ENCODE measurements at places on chromosomes 2 and 18. TPM values are rescaled to one million over a fixed set of nuclear protein-coding genes. Genes with fewer than 3 reads are reported as not detected.

Gene C2orf80
- not detected for total RNA-seq

Gene ZNF397
- 9.9 TPM for total RNA-seq

Gene PROM2
- total RNA-seq: 9.2 TPM

Gene RAB6D
- not detected for total RNA-seq

Gene IL1R2
- total RNA-seq: not detected

DNA sequence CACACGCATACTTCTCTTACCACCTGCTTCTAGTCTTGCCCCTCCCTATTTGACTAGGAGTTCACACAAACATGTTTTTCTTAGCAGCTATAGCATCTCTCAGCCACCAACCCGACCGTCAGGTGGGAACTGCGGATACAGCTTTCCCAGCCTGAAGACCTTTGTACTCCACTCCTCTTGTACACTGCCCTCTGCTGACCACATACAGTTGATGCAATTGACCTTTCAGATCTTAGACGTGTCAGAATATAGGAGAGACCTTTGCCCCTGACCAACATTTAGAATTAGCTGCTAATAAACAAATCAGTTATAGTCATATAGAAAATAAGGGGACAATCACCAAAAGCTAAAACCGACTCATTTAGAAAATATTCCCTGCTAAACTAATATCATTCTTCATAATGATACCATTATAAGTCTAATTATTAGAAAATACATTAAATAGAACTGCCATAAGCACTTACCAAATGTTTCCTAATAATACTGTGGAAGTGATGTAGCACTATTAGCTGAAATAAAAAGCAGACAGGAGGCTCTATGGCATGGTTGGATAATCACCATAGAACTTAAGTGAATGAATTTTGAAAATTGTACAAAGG is 208.4 kb downstream of the RAD51AP2 start:
- no peaks in the 10 kb centered on the region for H3K27me3 ChIP-seq
- H3K36me3 ChIP-seq: no peaks in the 10 kb centered on the region
- H3K4me1 ChIP-seq: no peaks in the 10 kb centered on the region
- no peak overlapping the region for H3K4me3 ChIP-seq
- peak; percentile 52 for DNase-seq

DNA sequence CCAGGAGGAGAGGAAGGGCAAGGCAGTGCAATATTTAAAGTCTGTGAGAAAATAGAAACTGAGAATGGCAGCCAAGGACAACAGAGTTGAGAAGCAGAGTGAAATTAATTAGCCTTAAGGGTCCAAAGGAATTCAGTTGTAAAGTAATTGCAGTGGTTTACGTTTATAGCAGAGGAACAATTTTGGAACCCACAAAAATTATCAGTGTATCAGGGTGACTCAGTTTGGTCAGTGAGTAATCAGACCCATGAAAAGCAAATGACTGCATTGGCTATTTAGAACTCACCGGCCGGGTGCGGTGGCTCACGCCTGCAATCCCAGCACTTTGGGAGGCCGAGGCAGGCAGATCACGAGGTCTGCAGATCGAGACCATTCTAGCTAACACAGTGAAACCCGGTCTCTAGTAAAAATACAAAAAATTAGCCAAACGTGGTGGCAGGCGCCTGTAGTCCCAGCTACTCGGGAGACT is 245.8 kb upstream of the SLC39A10 start:
- no peak overlapping the region for H3K27ac ChIP-seq
- H3K36me3 ChIP-seq: no peaks in the 10 kb centered on the region
- H3K4me3 ChIP-seq: no peak overlapping the region
- no peaks in the 10 kb centered on the region for H3K27me3 ChIP-seq
- peaks cover 31% of the 10 kb centered on the region for H3K4me1 ChIP-seq

DNA sequence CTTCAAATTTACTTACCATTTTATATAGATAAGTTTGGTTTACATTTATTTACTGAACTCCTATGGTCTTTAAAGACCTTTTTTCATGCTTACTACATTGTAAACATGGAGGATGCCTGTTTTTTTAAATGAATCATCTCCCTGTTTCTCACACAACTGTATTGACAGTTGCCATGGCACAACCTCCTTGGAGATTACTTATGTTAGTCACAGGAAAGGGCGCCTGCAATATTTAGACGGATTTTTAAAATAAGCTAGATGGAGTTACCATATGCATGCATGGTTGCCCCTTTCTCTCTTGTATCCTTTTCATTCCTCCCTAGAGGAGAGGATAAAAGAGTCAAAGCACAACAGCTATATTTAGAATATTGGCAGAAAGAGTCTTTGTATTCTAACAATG is 34.8 kb upstream of the CCDC102B start:
- H3K4me1 ChIP-seq: no peaks in the 10 kb centered on the region
- no peaks in the 10 kb centered on the region for H3K27me3 ChIP-seq
- H3K4me3 ChIP-seq: no peak overlapping the region
- no peaks in the 10 kb centered on the region for H3K36me3 ChIP-seq

GRCh38 chr2:20421988-20422370 is 24.9 kb upstream of the RHOB start:
- H3K4me1 ChIP-seq: peaks cover 64% of the 10 kb centered on the region
- no peak overlapping the region for H3K27ac ChIP-seq
- no peak overlapping the region for H3K4me3 ChIP-seq
- no peaks in the 10 kb centered on the region for H3K36me3 ChIP-seq
- no peaks in the 10 kb centered on the region for H3K27me3 ChIP-seq

DNA sequence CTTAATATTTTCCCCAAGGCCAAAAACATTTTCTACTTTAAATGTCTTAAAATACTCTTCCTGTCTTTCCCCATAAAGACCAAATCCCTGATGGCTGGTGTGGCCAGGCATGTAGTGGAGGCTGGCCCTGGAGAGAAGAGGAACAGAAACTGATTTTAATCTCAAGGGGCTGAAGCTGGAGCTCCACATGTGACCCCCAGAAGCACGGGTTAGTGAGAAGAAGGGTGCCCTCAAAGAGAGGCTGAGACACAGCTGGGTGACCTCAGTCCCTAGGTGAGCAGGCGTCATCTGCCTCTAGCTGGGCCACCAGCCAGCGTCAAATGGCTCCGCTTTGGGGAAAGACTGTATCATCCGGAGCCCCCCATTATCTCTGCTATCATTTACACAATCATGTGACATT is 19.3 kb upstream of the TMEM18 start:
- no peak for DNase-seq
- H3K4me3 ChIP-seq: no peak overlapping the region
- H3K27me3 ChIP-seq: no peaks in the 10 kb centered on the region

DNA sequence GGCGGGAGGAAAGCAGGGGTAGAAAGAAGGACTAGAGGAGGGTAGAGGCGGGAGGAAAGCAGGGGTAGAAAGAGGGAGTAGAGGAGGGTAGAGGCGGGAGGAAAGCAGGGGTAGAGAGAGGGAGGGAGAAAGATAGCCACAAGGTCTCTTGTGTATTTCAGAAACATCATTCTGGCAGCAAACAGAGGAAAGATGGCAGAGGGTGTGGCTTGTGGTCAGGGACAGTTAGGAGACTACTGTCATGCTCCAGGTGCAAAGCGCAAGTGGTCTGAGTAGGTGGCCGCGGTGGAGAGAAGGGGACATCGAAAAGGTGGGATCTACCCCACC is 82.4 kb upstream of the TAF1B start:
- no peak for DNase-seq
- peaks cover 31% of the 10 kb centered on the region for H3K4me1 ChIP-seq
- H3K4me3 ChIP-seq: no peak overlapping the region
- no peaks in the 10 kb centered on the region for H3K36me3 ChIP-seq
- no peak overlapping the region for H3K27ac ChIP-seq
- H3K27me3 ChIP-seq: no peaks in the 10 kb centered on the region

GRCh38 chr2:158239271-158239670 is 137.6 kb downstream of the UPP2 start:
- DNase-seq: no peak
- no peaks in the 10 kb centered on the region for H3K36me3 ChIP-seq
- H3K27me3 ChIP-seq: no peaks in the 10 kb centered on the region
- H3K4me3 ChIP-seq: no peak overlapping the region
- H3K27ac ChIP-seq: no peak overlapping the region

- no peak overlapping the region for H3K27ac ChIP-seq
- no peak overlapping the region for H3K4me3 ChIP-seq
- H3K4me1 ChIP-seq: peaks cover 6% of the 10 kb centered on the region
- DNase-seq: no peak
Measured at GRCh38 chr2:37610638-37611289, 60.7 kb downstream of the CDC42EP3 start.

DNA sequence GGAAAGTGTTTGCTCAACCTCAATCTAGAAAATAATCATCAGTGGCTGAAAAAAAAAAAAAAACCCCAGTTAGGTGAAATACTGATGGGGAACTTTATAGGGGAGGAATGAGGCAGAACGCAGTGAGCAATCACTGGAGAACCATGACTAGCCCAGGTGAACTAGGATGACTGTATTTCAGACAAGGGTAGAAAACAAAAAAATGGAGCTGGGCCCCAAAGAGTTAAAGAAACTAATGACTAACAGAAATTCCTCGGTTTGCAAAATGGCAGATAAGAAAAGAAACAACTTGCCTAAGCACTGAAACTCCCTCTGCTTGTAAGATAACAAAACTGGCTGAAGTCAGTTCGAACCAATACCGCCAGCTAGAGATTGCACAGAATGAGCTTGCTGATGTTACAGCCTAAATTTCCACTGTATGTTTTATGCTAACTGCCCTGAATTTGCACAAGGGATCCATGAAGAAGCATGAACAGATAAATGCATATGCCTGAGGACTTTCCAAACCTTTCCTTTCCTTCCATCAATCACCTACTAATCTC is 245.9 kb downstream of the METTL4 start:
- no peak overlapping the region for H3K27ac ChIP-seq
- H3K36me3 ChIP-seq: no peaks in the 10 kb centered on the region
- peaks cover 10% of the 10 kb centered on the region for H3K4me1 ChIP-seq
- H3K27me3 ChIP-seq: no peaks in the 10 kb centered on the region

DNA sequence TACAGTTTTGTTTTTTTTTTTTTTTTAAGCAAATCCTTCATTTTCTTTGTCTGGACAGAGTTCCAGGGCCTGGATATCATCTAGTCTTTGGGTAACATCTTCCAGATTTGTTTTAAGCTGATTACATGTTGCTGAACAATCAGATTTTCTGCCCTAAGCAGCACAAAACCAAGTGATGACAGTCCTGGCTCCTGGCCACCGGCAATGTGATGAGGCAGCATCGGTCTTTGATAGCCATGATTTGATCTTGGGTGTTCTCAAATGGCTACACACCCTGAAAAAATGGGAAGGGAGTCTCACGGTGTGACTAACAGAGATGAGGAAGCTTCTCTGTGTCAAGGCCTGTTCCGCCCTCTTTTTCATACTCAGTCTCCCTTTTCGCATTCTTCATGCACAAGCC is 708.6 kb upstream of the ZEB2 start:
- no peak overlapping the region for H3K4me3 ChIP-seq
- no peaks in the 10 kb centered on the region for H3K27me3 ChIP-seq
- H3K4me1 ChIP-seq: peaks cover 17% of the 10 kb centered on the region
- no peaks in the 10 kb centered on the region for H3K36me3 ChIP-seq
